Stimulated activated naive CD4-positive, alpha-beta T cell treated with Interleukin-2 at 50 U/mL for 16 hours (primary cell): ENCODE measurements at places on chromosomes 1 and 21.

DNA sequence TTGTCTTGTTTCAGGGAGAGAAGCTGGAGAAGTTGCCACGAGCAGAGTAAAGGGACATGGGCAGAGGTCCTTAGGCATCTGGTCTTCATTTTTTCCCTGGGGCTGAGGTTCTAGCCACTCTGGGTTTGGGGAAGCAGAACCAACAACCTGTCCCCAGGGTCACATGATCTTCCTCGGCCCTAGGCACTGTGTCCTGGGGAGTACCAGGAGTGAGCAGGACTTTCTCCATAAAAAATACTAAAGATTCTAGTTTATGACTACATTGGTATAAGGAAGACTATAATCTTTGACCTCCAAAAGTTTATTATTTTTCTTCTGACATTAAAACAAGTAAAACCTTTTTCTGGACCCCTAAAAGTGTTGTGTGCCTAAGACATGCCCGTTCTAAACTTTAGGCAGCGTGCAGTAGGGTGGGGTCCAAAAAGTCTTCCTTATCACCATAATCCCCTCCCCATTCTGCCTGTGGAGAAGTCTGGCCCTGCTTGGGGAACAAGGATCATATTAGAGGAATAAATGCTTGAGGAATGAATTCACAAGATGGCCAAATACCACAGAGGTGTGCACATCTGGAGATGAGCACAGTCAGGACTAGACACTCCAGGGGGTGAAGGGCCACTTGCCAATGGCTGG lies 19.3 kb upstream of the IGSF3 start:
- DNase-seq, result no peak

GRCh38 chr1:220767312-220768125 lies 19.2 kb upstream of the MTARC1 start:
- DNase-seq, result no peak

DNA sequence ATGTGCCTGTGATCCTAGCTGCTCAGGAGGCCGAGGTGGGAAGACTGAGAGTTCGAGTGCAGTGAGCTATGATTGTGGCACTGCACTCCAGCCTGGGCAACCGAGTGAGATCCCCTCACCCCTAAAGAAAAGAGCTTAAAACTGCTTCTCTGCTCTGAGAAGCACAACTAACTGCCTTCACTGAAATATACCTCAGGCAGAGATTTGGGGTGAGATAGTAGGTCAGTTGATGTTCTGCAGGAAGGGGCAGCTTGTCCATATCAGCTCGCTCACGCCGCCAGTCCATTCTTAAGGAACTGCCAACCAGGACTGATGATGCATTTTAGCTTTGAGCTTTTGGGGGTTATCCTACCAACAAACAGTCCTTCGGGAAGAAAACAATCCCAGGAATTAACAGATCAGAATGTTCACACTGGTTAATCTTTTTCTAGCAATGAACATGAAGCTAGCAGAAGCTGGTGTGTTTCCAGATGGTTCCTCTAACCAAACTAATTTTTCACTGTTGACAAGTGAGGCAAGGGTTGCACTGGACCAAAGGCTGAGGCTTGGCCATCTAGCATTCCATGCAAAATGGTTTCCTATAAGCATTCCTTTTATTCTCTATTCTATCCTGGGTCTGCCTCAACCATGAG lies 31.6 kb downstream of the LHX4 start:
- DNase-seq, result no peak

GRCh38 chr1:227521782-227522181 lies 41.6 kb upstream of the ZNF678 start:
- DNase-seq, result no peak

- DNase-seq, result no peak
Measured at GRCh38 chr1:79235301-79236002, 228.9 kb upstream of the ADGRL4 start.

DNA sequence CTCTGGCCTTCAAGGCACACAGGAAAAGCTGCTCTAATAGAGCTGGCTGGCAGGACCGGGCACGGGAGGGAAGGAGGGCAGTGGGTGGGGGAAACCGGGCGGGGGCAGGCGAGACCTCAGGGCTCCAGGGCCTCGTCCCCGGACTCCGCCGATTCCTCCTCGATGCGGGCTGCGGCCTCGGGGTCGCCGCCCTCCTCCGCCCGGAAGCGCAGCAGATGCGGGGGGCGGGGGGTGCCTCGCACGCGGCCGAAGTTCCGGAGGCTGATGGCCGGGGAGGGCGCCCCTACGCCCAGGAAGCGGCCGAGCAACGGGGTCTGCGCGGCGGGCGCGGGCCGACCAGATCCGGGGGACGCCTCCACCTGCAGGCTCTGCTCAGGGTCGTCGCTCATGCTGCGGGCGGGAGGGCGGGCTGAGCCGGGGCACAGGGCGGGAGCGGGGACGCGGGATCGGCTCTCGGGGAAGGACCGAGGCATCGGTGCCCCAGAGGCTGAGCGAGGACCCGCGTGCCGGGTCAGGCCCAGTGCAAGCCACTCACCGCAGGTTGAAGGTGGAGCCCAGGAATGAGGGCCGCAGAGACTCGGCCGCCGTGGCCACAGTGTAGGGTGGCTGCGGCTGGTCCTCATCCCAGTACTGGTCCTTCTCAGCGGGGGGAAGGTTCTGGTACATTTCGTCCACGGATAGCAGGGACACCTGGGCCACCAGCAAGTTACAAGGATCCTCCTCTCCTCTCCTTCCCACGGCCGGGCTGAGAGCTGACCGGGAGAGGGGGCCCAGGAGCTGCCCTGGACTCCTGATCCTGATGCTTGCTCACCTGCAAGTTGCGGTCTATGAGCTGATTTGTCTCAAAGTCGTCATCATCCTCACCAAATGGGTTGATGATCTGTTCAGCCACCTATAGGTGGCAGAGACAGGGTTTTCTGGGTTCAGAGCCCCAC lies 3.6 kb downstream of the BEST4 start:
- peak; percentile 31 for DNase-seq

- DNase-seq, result no peak
Measured at GRCh38 chr1:11541236-11541635, 62.3 kb downstream of the DISP3 start.

DNA sequence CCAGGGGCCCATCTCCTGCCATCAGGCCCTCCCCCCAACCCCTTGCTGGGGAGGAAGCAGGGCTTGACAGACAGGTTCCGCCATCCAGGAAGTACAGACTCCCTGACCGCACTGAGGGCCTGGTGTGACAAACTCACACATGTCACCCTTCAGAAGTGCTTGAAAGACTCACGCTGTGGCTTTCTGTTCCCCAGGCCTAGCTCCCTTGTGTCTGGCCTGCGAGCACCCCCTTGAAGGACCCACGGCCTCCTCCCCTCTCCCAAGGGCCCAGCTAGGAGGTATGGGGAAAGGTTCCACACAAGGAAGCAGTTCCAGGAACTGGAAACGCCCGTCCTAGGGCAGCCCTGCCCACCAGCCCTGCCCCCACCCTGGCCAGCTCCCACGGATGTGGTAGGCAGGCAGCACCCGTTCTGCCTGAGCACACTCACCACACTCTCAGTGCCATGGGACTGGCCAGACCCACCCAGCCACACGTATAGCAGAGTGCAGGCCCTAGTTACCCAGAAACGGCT lies 26.7 kb downstream of the SLC2A1 start:
- peak; percentile 70 for DNase-seq

GRCh38 chr1:193524616-193525015 lies 338.2 kb upstream of the B3GALT2 start:
- DNase-seq, result no peak

- no peak for DNase-seq
Measured at GRCh38 chr1:197394831-197395608, 127.0 kb downstream of the CRB1 start.

DNA sequence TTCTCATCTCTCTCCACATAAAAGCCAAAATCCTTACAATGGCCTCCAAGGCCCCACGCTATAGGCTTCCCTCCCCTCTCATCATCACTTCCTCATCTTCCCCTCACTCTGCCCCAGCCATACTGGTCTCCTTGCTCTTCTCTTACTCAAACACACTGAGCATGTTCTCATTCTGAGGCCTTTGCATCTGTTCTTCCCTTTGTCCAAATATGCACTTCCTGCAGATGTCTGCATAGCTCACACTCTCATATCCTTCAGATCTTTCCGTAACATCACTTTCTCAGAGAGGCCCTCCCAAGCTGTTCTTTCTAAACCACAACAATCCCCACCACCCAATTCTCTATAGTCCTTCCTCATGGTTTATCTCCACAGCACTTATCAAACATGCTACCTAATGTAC lies 284.1 kb downstream of the HHIPL2 start:
- DNase-seq, result no peak
